DMS 273 treated with DMSO at 0.1 percent for 48 hours (cell line): ENCODE measurements at places on chromosomes 12 and 14.

GRCh38 chr12:57280211-57281062 lies 29.4 kb upstream of the STAC3 start:
- DNase-seq: no peak

- DNase-seq: no peak
These were observed 18.3 kb downstream of the SGPP1 start for GRCh38 chr14:63709589-63709988.

- no peak for DNase-seq
These were observed 21.0 kb upstream of the ITPR2 start for GRCh38 chr12:26854031-26854390.

- no peak for DNase-seq
These were observed 495.1 kb downstream of the EGLN3 start for GRCh38 chr14:33455654-33456345.

DNA sequence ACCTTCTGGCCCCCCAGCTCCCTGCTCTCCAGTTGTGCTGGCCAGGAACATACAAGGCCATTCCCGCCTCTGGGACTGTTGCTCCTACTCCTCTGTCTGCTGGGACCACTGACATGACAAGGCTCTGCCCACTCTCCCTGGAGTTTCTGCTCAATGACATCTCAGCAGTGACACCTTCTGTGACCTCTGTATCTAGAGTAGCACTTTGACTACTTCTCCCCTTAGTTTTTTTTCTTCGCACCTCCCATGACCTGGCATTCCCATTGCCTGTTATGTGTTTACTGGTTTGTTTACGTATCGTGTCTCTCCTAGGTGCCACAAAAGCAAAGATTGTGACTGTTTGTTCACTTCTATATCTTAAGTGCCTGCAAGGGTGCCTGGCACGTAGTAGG lies 40.1 kb upstream of the TMEM263 start:
- no peak for DNase-seq

DNA sequence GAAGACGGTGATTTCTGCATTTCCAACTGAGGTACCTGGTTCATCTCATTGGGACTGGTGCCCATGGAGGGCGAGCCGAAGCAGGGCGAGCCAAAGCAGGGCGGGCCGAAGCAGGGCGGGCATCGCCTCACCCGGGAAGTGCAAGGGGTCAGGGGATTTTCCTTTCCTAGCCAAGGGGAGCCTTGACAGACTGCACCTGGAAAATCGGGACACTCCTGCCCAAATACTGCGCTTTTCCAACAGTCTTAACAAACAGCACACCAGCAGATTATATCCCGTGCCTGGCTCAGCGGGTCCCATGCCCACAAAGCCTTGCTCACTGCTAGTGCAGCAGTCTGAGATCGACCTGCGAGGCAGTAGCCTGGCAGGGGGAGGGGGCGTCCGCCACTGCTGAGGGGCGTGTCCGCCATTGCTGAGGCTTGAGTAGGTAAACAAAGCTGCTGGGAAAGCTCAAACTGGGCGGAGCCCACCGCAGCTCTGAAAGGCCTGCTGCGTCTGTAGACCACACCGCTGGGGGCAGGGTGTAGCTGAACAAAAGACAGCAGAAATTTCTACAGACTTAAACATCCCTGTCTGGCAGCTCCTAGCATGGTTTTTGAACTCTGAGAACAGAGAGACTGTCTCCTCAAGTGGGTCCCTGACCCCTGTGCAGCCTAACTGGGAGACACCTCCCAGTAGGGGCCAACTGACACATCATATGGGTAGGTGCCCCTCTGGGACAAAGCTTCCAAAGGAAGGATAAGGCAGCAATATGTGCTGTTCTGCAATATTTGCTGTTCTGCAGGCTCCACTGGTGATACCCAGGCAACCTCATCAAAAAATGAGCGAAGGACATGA lies 77.2 kb downstream of the BAZ1A start:
- DNase-seq: no peak

- no peak for DNase-seq
These were observed 772 bp downstream of the SCARB1 start for GRCh38 chr12:124862768-124863415.

- no peak for DNase-seq
These were observed 139.5 kb downstream of the ERC1 start for GRCh38 chr12:1130571-1130970.
